ENCODE measurements at places on chromosomes 4 and X.
A peak's percentile ranks its signal among the peaks of the same experiment; 100 is the strongest.

GRCh38 chr4:186808630-186809018, 85.0 kb upstream of the FAT1 start:
- no peak for DNase-seq

GRCh38 chrX:139204898-139205667, 325.5 kb upstream of the F9 start:
- DNase-seq: peak; percentile 79

DNA sequence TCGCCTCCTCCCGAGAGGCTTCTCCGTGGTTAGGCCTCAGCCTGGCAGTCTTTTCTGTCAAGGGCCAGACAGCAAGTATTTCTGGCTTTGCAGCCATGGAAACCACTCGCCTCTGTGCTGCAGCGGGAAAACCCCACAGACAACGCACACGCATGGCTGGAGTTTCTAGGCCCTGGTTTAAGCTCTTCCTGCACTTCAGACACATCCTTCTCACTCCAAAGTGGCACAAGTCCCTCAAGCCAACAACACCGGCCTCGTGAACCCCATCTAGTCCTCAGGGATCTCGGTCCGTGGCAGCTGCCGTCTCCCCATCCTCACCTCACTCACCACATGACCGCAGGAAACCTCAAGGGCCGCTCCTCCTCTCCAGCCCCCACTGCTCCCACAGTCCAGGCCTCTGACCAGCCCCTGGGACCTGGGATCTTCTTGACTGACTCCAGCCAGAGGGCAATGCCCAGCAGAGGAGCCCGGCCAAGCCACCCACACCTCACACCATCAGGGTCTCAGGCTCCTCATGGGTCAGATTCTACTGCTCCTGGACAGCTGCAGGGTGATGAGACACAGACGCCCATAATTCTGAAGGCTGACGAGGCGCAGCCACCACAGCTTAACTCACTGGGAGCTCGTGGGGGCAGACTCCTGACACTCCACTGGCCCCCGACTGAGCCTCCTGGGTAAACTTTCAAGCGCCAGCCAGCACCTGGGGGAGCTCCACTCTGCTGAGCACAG, 21.7 kb downstream of the LETM1 start:
- no peak for DNase-seq

- DNase-seq: peak; percentile 69
These were observed 1.2 kb downstream of the BCORL1 start for GRCh38 chrX:129983575-129984110.

GRCh38 chr4:2295900-2296442, 34.1 kb upstream of the MXD4 start:
- DNase-seq: no peak

GRCh38 chrX:4268676-4269075, 555.2 kb upstream of the PRKX start:
- no peak for DNase-seq

- no peak for DNase-seq
These were observed 250.4 kb downstream of the TMA16 start for GRCh38 chr4:163744861-163745260.

- DNase-seq: no peak
These were observed 29.4 kb downstream of the C4orf51 start for GRCh38 chr4:145709336-145709735.

GRCh38 chrX:49069038-49069437, 4.8 kb downstream of the PRAF2 start:
- no peak for DNase-seq

DNA sequence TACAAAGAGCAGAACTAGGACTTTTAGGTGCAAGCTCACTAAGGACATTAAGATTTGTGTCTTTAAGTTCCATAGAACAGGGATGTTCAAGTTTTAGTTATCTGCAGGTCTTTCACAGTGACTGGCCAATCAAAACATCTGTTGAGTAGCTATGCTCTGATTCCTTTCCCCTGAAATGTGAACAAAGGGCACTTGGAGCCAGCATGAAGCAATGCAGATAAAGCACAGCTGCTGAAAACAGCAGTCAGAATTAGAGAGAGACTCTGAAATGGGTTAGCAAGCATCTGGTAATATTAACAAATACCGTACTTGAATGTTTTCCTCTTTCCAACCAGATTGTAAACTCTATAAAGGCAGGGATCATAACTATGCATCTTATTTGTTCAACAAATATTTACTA, 276.9 kb downstream of the RAB28 start:
- DNase-seq: no peak

GRCh38 chrX:101395789-101396188, 5.0 kb downstream of the RPL36A start:
- no peak for DNase-seq

DNA sequence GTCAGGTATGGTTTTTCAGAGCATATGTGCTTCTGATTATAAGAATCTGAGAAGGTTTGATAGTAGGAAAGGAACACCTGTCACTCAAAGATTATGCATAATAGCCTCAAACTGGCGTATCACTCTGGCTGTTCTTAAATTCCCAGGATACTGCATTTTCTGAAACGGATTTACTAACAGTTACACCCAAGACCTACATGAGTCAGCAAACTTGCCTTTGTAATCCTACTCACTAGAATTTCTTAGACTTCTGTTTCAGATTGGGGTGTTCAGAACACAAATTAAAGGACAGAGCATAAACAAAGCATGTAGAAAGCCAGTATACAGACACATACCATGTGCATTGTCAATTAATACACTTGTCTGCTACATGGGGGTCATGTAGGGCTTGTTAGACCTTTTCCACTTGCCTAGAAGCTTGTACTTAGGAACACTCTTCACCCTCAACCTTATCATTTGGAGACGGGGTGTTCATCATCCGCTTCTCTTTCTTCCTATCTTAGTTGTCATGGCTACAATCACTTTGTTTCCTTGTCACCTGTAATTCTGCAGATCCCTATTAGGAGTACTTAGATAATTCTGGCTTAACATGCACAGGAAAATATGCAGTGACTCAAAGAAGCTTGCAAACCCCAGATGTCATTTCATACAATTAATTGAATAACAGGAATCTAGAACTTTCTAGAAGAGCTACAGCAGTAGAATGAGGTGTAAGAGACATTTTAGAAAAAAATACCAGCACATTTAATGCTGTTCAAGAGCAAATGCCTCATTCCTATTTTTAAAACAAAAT, 593.0 kb upstream of the TENM3 start:
- DNase-seq: no peak

GRCh38 chrX:150873616-150874015, 24.9 kb downstream of the CD99L2 start:
- DNase-seq: no peak

Measured in HAP-1 (cell line).